SK-N-SH (cell line): ENCODE measurements at places on chromosomes 11 and 22. TPM values are rescaled to one million over a fixed set of nuclear protein-coding genes. Genes with fewer than 3 reads are reported as not detected.

DNA sequence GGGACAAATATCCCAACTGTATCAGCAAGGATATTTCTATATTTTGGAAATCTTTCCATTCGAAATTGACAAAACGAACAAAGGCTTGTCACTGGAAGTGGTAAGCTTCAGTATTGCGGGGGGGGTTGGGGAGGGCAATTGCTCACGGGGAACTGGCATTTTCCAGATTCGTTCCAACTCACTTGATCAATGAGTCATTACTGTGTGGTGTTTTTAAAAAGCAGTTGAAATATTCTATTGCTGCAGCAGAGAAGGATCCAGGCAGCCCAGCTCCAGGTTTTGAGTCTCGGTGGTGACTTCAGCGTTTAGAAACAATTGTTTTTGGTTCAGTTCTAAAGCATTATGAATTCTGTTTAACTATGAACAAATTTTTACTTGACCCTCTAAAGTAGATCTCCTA, 33.8 kb upstream of the FBLN1 start:
- no peak for DNase-seq

DNA sequence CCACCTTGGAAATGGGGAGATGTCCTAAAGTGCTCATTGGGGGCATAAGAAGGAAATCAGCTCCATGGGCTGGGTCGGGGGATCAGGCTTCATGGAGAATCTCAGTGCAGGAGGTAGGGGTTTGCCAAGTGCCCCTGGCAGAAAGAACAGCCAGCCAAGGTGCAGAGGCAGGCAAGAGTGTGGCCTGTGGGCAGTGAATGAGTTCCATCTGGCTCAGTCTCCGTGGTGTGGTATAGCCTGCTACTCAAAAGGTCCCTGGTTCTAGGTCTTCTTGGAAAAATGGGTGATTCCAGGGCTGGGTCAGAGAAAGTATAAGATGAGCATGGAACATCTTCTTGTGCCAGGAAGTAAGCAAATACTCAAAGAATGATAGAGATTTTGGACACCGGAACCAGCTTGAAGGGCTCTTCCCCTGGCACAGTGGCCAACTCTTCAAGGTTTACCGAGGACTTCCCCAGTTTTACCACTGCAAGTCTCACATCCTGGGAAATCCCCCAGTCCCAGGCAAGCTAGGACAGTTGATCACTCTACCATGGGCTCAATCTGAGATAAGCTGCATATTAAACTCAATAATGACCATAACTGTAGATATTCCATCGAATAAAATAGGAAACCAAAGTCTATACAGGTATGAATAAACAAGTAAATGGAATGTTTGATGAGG, 10.6 kb upstream of the ARAP1 start:
- no peak for DNase-seq

GRCh38 chr11:131674051-131674755, 303.8 kb downstream of the NTM start:
- DNase-seq, result peak; percentile 80

DNA sequence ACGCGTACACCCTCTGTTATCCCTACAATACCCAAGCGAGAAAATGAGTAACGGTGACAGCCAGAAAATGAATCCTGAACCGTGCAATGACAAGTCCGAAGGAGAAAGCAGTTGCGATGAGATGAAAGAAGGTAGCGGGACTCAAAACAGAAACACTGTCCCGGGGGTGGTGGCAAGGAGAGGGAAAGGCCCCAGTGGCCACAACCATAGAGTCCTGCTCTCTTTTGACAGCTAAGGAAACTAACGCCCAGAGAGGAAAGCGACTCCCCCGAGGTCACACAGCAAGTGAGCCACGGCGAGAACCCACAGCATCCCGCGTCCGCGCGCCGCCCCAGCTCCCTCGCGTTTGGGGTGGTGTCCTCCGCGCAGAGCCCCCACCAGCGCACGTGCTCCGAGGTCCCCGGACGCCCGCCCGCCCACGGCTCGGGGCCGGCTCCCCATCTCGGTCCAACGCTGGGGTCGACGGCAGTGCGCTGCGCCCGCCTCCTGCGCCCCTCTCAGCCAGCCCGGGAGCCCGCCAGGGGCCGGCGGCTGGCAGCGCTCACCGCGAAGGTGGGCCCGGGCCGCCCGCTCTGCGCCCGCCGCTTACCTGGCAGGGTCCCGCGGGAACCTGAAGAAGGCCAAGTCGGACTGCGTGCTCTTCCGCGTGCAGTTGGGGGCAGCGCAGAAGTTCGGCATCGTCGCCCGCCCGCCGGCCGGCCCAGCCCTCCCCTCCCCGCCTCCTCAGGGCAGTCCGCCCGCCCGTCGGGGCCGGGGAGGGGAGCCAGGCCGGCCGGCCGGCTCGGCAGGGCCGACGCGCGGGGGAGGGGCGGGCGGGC, 564 bp downstream of the THAP12 start:
- DNase-seq, result peak; percentile 71

- DNase-seq, result peak; percentile 57
Observed at GRCh38 chr22:24758164-24758799, 16.2 kb downstream of the PIWIL3 start.

DNA sequence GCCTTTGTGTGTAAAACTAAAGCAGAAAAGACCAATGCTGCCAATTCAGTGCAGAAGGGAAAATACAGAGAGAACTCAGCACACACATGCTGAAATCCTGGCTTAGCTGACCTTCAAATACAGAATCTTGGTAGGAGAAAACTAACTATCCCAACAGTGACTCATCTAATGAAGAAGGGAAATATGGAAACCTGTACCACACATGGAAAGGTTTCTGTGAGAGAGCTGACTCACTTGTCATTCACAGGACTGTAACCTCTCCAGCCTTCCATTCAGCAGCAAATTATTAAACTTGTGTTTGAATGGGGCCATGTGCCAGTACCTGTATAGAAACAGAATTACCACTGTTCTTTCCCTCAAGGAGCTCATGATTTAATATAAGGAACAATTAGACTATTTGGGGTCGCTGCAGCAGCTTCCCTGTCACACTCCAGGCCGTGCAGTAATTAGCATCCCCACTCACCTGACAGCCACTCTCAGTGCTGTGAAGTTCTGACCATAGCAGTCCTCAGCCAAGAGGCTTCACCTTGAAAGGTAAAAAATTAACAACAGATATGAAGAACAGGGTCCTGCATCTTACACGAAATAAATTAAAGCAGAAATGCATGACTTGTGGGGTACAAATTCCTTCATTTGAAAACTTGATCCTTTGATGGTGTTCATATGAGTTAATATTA, 53.9 kb downstream of the MSANTD4 start:
- DNase-seq, result no peak

Gene ZBTB16
- polyA plus RNA-seq, result not detected in 2 replicates

Gene MUC5AC
- polyA plus RNA-seq, result not detected in 2 replicates

Gene MCHR1
- polyA plus RNA-seq, result 0.33 and 0.55 TPM in 2 replicates

Gene PGA3
- not detected in 2 replicates for polyA plus RNA-seq

Gene MMP7
- polyA plus RNA-seq, result 0.13 and 0.36 TPM in 2 replicates

Gene MISFA
- polyA plus RNA-seq, result 2.3 and 2.4 TPM in 2 replicates
